ENCODE measurements at places on chromosomes 13 and 19.
A peak's percentile ranks its signal among the peaks of the same experiment; 100 is the strongest.

DNA sequence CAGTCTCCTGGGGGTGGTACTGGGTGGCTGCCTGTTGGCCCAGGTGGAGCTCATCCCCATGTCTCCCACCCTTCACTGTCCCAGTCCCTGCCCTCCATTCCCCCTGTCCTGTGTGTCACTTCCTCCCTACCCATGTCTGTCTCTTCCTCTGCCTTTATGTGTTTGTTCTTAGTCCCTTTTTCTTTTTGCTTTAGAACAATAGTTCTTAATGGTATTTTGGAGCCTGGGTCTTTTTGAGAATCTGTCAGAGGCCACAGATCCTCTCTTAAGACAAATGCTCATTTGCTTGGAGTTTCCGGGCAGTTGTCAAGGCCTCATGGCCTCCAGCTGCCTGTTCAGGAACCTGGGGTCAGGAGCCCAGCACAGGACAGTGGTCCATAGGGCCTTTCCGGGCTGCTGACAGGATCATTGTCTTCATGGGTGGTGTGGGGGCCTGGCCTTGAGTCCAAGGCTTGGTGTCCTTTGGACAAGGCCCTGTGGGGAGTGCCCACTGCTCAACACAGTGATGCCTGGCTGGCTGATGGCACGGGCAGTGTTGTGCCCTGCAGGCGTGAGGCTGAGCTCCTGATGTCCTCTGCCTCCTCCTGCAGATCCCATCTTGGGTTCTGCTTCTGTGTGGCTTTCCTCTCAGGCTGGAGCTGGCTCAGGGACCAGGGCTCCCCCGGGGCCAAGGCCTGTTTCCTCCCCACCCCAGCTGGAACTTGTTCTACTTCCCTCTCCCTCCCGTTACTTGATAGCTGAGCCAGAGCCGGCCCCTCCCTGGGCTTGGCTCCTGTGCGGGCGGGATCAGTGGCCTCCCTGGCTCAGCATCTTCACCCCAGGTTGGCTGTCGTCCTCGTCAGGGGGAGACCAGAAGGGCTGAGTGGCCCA, 3.5 kb downstream of the EGLN2 start:
- DNase-seq = no peak

GRCh38 chr19:42555317-42555716, 27.0 kb upstream of the CEACAM1 start:
- DNase-seq = no peak

DNA sequence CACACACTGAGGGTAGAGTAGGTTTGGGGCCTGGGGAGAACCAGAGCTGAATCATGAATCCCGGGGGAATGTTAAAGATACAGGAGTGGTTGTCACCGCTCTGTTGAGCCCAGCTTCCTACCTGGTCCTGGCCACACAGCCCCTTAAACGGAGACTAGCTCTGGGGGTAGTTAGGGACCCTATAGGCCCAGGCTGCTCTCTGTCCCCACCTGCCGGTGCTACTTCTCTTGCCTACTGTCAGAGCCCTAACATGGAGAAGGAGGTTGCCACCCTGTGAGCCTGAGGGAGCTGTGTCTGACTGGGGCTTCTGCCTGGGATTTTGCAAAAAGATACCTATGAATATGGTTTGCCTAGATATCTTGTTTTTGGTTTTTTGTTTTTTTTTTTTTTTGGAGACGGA, 36.6 kb upstream of the ZNF429 start:
- no peak for DNase-seq

DNA sequence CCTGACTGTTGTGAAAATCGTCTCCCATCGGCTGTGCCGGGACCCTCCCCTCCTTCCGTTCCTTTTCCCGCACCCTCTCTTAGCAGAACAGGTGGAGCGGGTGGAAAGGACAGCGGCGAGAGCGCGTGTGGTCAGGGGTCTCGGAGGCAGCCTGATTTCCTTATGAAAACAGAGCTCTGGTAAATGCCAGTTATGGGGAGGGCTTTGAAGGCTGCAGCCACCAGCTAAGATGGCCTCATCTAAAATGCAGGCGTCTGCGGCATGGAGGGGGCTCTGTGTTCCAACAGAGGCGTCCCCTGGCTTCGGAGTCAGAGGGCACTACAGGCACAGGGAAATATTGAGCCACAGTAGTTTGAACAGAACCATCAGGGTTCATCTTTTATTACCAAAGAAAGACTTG, 93.8 kb upstream of the SOX1 start:
- no peak for DNase-seq

GRCh38 chr13:85497652-85498051, 301.6 kb downstream of the SLITRK6 start:
- no peak for DNase-seq

GRCh38 chr19:11478167-11479089, 2.4 kb downstream of the ELAVL3 start:
- no peak for DNase-seq

GRCh38 chr13:107458269-107458668, 757.1 kb downstream of the LIG4 start:
- no peak for DNase-seq

DNA sequence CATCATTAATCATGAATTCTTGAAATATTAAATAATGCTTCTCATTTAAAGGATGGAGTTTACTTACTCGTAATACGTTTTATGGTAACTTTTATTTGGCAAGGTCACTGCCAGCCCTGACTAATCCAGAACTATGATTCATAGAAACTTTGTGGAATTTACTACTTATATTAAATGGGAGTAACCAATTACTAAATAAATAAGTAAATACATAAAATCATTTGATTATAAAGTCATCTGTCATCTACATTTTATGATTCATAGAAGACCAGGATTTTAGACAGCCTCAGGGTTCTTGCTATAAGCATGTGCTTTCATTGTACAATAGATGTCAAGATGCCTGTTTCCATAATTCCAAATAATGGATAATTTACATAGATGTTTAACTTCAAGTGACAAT, 611.1 kb downstream of the TBC1D4 start:
- DNase-seq = no peak

DNA sequence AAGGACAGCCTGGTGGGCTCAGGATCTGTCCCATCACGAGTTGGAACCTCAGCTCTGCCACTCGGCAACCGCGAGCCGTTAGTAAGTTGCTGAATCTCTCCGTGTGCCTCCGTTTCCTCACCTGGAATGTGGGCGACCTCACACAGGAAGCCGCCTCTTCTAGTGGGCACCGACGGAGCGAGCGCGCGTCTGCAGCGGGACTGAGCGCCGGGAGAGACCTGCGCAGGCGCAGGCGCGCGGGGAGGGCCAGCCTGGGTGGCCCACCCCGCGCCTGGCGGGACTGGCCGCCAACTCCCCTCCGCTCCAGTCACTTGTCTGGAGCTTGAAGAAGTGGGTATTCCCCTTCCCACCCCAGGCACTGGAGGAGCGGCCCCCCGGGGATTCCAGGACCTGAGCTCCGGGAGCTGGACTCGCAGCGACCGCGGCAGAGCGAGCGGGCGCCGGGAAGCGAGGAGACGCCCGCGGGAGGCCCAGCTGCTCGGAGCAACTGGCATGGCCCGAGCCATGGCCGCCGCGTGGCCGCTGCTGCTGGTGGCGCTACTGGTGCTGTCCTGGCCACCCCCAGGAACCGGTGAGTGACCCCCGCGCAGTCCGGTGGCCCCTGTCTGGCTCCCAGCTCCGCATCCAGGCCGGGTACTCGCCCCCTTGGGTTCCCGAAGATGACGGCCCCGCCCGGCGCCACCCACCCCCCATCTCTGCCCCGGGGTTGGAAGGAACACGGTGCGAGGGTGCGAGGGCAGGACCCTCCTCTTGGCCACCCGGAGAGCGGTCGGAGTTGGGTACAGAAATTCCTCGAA, at the start of gene PVR:
TSS of gene PVR (plus strand) at position 306 of the 797 bp plus-strand sequence. CDS start at position 493, 187 bp downstream.
- no peak for DNase-seq

- no peak for DNase-seq
Observed at GRCh38 chr19:10648360-10648759, 5.8 kb upstream of the ILF3 start.

DNA sequence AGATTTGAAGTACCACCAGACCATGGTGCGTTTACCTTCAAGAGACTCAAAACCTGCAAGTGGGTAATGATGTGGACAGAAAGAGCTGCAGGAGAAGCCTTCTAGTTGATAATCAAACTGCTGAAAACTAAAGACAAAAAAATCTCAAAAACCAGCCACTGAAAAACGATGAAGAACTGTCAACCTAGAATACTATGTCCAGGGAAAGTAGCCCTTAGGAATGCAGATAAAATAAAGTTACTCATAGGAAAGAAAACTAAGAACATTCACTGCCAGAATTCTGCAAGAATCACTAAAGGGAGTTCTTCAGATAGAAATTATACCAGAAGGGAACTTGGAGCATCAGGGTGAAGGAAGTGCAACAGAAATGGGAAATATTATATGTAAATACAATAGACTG, 5.3 kb downstream of the ZNF470 start:
- DNase-seq = no peak

GRCh38 chr19:10270180-10270615, 722 bp upstream of the ICAM1 start:
- DNase-seq = peak; percentile 70

- DNase-seq = no peak
Observed at GRCh38 chr19:39738814-39739213, 985 bp upstream of the CLC start.

DNA sequence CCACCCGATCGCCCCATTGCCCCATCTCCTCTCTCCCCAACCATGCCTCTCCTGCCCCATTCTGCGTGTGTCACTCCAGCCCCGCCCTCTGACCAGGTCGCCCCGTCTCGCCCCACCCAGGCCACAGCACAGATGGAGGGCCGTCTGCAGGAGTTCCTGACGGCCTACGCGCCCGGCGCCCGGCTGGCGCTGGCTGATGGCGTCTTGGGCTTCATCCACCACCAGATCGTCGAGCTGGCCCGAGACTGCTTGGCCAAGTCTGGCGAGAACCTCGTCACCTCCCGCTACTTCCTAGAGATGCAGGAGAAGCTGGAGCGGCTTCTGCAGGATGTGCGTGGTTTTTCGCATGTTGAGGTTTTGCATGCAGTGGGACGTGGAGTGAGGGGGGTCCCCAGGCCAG, 26.2 kb downstream of the MAST3 start:
- no peak for DNase-seq

GRCh38 chr19:32010071-32010470, 335.3 kb upstream of the ZNF507 start:
- no peak for DNase-seq

Data from effector memory CD4-positive, alpha-beta T cell (primary cell).